Mammary epithelial cell (primary cell): ENCODE measurements at places on chromosomes 6 and 20.

DNA sequence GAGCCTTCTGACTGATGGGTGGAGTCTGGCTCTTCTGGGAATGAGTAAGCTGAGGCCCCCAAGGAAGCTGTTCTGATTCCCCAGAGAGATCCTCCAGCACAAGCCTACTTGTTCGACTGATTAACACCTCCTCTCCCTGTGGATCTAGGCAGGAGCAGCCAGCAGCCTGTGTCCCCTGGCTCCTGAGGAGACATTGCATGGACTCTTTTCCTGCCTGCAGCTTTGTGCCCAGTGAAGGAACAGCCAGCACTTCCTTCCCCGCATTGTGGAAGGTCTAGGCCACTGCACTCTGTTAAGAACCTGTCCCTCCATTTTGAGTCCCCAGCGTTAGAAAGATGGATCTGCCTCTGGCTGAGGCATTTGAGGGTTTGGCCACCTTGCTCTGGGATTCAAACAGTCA, 29.1 kb downstream of the LRFN2 start:
- DNase-seq = no peak

GRCh38 chr20:51650685-51651134, 108.2 kb upstream of the NFATC2 start:
- peak; percentile 31 for DNase-seq

- DNase-seq = no peak
Measured at GRCh38 chr20:44437497-44437896, 38.2 kb upstream of the TTPAL start.

DNA sequence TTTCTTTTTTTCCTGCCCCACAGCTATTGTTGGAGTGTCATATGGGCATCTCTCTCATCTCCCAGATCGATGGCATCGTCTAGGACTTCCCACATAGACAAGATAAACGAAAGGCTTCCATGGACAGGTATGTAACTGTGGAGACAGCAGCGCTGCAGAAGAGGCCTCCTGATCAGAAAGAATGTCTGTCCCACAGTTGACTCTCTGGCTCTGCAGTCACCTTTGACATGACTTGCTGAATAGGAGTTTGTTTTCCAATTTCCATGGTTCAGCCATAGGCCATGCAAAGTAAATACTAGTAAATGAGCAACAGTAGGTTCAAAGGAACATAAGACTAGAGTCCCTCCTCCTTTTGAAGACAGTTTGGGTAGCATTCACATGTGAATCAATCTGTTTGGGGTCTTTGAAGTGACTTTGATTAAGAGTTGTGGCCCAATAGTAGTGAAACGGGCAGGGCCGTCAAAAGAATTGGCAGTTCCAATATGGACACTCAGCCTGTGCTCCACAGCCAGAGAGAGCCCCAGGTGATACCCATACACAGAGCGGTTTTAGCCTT, 134.7 kb upstream of the IFNGR1 start:
- DNase-seq = no peak

- no peak for DNase-seq
Measured at GRCh38 chr6:65399355-65400084, 307.5 kb downstream of the EYS start.

- DNase-seq = no peak
Measured at GRCh38 chr6:144155529-144155928, 5.2 kb downstream of the STX11 start.

DNA sequence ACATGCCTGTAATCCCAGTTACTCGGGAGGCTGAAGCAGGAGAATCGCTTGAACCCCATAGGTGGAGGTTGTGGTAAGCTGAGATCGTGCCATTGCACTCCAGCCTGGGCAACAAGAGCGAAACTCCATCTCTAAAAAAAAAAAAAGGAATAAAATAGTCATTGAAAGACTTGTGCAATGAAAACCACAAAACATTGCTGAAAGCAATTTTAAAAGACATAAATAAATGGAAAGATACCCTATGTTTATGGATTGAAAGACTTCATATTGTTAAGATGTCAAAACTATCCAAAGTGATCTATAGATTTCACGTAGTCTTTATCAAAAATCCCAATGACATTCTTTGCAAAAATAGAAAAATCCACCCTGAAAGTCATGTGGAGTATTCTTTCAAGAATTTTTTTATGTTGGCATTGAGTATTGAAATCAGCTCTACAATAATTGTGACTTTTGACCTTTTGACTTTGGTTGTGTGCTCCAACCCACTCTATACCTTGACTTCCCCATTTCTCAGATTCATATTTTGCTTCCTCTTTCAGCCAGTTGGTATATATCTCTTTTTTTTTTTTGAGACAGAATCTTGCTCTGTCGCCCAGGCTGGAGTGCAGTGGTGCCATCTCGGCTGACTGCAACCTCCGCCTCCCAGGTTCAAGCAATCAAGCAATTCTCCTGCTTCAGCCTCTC, 45.5 kb upstream of the SLC23A2 start:
- no peak for DNase-seq

DNA sequence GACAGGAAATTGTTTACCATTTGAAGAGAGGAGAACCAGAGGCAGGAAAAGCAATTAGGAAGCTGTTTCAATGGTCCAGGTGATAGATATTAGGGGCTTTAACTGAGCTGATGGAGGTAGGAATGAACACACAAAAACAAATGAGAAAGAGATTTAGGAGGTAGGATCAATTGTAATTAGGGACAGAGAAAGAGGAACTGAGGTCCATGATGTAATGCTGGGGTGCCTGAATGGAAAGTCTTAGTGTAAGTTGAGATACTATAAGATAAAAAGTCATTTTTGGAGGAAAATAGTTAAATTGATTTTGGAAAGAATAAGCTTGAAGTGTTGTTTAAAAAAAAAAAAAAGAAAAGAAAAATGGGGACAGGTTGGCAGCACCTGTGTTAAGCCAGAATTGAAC, 58.5 kb upstream of the B3GAT2 start:
- no peak for DNase-seq

DNA sequence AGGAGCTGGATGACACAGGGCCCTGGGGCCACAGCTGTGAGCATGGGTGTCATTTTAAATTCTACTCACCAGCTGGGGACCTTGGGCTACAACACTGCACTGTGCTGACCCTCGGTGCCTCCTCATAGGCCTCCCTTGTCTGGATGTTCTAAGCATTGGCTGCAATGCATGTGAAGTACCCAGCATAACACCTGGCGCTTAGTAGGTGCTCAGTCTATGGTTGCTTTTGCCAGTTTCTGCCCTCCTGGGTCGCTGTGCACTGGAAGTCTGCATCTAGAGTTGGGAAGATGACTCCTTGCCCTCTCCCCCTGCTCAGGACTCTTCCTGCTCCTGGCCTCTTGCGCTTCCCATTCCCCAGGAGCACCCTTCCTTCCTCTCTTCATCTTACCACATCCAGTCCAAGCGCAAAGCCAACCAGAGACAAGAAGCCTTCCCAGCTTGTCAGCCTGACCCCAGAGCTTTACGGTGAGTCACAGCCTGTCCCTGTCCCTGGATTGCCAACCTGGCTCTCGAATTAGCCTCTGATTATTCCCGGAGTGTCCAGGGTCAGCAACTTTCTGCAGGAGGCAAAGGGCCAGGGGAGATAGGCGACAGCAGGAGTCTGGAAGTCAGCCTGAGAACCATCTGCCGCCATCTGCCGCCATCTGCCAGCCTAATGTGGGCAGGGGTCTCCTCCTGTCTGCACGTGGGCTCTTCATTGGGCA, 8.8 kb downstream of the SLC13A3 start:
- no peak for DNase-seq

- DNase-seq = no peak
Measured at GRCh38 chr6:139473231-139473701, 98.8 kb upstream of the CITED2 start.

- peak; percentile 63 for DNase-seq
Measured at GRCh38 chr6:128723667-128724066, 159.3 kb upstream of the LAMA2 start.

- DNase-seq = no peak
Measured at GRCh38 chr6:1622851-1623768, 13.4 kb downstream of the FOXC1 start.

DNA sequence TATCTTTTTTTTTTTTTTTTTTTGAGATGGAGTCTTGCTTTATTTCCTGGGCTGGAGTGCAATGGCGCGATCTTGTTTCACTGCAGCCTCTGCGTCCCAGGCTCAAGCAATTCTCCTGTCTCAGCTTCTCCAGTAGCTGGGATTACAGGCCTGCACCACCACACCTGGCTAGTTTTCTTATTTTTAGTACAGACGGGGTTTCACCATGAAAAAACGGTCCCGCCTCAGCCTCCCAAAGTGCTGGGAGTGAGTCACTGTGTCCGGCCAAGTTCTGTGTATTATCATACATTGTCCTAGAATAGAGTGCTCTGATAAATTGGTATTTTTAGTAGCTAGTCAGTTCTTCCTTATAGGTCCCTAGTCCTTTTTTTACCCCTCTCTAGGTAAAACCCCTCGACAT, 2.8 kb downstream of the SNRPC start:
- no peak for DNase-seq
